Gastroesophageal sphincter (tissue), 4 donors: ENCODE measurements at places on chromosomes 1 and 21.

GRCh38 chr1:115912116-115912515 is 64.2 kb upstream of the SLC22A15 start:
- H3K4me1 ChIP-seq: no peaks in the 10 kb centered on the region
- ATAC-seq: no peak
- no peaks in the 10 kb centered on the region for H3K27me3 ChIP-seq
- H3K4me3 ChIP-seq: no peak overlapping the region
- no peaks in the 10 kb centered on the region for H3K36me3 ChIP-seq

GRCh38 chr1:55888685-55889317 is 673.6 kb upstream of the USP24 start:
- H3K4me1 ChIP-seq: peaks cover 3% of the 10 kb centered on the region
- no peaks in the 10 kb centered on the region for H3K27me3 ChIP-seq
- no peak for ATAC-seq
- H3K4me3 ChIP-seq: no peak overlapping the region
- H3K36me3 ChIP-seq: no peaks in the 10 kb centered on the region
- H3K27ac ChIP-seq: no peak overlapping the region

GRCh38 chr1:161763522-161764098 is 2.5 kb upstream of the ATF6 start:
- H3K4me3 ChIP-seq: no peak overlapping the region
- no peaks in the 10 kb centered on the region for H3K27me3 ChIP-seq
- no peak overlapping the region for H3K27ac ChIP-seq
- peaks cover 24% of the 10 kb centered on the region for H3K4me1 ChIP-seq
- no peaks in the 10 kb centered on the region for H3K36me3 ChIP-seq

DNA sequence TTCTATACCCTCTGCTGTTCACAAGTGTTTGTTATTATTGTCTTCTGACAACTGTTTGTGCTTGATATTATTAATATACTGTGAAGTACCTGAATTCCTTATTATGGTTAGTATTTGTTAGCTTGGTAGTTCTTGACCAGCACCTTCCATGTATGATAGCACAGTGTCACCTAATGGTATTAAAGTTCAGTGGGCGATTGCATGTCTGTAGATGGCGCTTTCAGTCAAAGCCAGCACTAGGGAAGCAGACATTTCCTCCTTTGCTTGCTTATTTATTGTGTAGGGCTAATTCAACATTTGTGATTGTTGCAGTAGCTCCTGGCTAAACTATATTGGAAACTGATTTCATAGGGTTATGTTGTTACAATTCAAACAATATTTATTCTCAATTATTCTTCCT is 218.0 kb downstream of the ZP4 start:
- no peaks in the 10 kb centered on the region for H3K4me1 ChIP-seq
- no peak for ATAC-seq
- peaks cover 21% of the 10 kb centered on the region for H3K36me3 ChIP-seq

DNA sequence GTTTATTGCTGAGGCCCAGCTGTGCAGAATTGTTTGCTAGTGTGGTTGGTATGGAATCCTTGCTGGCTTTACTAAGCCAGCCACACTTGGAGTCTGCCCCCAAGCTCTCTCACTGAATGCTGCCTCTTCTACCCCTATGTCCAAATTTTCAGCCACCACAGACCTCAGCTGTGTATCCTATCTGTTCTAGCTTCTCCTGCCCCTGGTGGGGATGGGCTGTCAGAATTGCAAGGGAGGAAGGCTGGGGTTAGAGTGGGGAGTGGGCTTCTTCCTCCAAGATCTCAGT is 4.4 kb downstream of the NHLH1 start:
- no peaks in the 10 kb centered on the region for H3K36me3 ChIP-seq
- H3K27ac ChIP-seq: no peak overlapping the region
- peaks cover 72% of the 10 kb centered on the region for H3K27me3 ChIP-seq
- H3K4me1 ChIP-seq: no peaks in the 10 kb centered on the region
- no peak overlapping the region for H3K4me3 ChIP-seq
- ATAC-seq: no peak
